DMS53 (cell line): ENCODE measurements at places on chromosomes 16 and 17.
A peak's percentile ranks its signal among the peaks of the same experiment; 100 is the strongest.

DNA sequence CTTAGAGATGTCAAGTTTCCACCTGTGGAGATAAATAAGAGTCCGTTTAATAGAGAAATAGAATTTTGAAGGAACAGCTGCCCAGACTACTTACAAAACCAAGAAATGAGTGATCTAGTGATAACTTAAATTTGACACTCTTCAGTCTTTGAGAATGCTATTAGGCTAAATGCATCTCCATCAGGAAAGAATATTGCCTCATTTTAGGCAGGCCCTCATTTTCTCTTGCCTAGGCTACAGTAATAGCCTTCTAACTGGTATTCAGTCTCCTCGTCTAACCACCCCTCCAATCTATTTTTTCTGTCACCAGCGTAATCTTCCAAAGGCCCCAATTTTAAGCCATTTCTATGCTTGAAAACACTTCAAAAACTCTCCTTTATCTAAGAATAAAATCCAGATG is 537.8 kb upstream of the CA10 start:
- DNase-seq, result no peak

GRCh38 chr16:50202926-50203624 is 50.0 kb downstream of the TENT4B start:
- peak; percentile 67 for DNase-seq

- no peak for DNase-seq
Measured at GRCh38 chr17:60817192-60817591, 139.5 kb downstream of the BCAS3 start.

GRCh38 chr17:57559634-57560318 is 185.3 kb downstream of the CCDC182 start:
- no peak for DNase-seq

DNA sequence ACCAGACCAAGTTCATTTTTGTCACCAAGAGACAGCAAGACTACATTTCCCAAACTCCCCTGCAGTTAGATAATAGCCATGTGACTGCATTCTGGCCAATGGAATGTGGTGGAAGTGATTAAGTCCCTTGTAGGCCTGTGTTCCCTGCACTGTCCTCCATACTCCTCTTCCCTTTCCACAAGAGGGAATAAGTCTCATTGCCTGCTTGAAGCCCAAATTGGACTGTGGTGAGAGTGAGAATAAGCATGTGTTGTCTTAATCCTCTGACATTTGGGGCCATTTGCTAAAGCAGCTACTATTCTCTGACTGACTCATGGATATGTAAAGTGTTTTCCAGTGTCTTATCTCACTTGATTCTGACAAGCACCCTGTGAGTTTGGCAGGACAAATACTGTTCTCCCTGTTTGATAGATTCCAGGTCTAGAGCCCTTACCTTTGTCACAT is 20.7 kb downstream of the PIK3R6 start:
- no peak for DNase-seq

DNA sequence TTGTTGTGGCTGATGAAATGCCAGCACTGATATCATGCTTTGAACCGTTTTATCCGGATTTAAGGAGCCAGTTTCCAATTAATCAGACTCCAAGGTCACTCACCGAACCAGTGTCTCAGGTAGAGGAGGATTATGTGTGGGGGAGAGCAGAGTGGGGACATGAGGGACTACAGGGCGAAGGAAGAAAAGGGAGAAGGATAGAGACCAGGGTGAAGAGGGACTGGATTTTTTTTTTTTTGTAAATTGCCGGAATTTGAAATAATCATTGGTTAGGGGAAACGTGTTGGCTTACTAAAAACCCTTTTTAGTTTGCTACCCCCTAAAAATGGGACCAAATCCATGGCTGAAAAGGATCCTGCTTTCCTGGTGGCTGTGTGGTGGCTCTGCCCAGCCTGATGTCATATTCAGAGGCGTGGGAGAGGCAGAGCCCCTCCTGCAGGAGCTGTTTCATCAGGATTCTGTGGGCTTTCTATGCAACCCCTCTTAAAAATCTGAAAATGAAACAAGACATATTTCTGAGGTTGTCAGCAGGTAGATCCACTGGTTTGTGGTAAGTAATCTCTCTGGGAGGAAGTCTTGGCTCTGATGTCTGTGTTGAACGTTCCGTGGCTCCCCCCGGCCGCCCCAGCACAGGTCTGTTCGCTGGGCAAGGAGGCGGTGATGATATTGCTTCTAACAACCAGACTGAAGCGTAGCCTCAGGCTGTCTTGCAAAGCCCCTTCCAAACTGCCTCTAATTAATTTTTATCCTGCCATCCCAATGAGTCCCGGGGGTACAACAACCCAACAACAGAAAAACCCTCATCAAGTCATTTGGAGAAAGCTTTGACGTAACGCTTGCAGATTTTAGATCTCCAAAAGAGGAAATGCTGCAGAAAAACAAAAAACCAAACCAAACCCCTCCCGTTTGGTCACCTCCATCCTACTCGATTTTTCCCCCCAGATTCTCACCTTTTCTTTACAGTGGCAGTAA is 143.0 kb upstream of the ZFHX3 start:
- no peak for DNase-seq

- no peak for DNase-seq
Measured at GRCh38 chr17:78617511-78618061, 40.4 kb upstream of the DNAH17 start.

GRCh38 chr17:45410144-45411091 is 22.3 kb downstream of the ARHGAP27 start:
- DNase-seq, result no peak

GRCh38 chr17:48463526-48463925 is 33.5 kb upstream of the SKAP1 start:
- DNase-seq, result no peak

DNA sequence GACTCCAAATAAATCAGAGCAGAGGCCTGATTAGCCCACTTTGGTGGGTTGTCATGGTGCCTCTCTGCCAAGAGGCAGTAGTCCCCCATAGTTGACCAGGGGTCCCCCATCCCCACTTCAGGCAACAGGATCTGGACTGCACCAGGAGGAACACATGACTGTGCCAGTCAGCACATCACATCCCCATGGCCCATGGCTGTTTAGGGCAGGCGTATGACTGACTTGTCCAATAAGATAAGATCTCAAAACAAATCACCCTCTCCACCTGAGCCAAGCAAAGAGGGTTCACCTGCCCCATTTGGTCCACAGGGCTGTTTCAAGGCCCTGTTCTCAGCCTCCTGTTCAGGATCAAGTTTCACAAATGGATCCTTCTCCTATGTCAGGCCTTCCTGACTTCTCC is 93.3 kb downstream of the C16orf78 start:
- DNase-seq, result no peak

GRCh38 chr17:11644265-11645212 is 46.3 kb downstream of the DNAH9 start:
- peak; percentile 64 for DNase-seq

GRCh38 chr16:53629151-53629550 is 74.5 kb downstream of the RPGRIP1L start:
- DNase-seq, result no peak

- peak; percentile 98 for DNase-seq
Measured at GRCh38 chr17:44218344-44219107, 949 bp downstream of the UBTF start.

DNA sequence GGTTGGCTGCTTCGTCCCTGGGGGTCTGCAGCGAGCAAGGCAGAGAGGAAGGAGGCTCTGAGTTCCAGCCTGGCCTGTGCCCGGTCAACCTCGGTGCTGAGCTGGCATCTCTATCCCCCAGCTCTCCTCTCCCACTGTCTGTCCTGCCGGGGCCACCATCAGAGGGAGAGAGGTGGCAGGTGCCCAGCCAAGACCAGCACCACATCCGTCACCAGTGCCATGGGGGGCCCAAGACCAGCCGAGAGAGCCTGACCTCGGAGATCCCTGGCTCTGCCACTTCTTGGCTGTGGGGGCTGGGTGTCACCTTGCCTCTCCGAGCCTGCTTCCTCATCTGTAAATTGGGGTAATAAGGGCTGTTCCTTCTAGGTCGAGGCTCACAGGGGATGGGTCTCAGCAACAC is 560 bp upstream of the P2RX1 start:
- DNase-seq, result no peak

- no peak for DNase-seq
Measured at GRCh38 chr17:46127524-46127923, 65.7 kb downstream of the KANSL1 start.

- no peak for DNase-seq
Measured at GRCh38 chr16:68232335-68232734, 3.6 kb downstream of the ESRP2 start.

DNA sequence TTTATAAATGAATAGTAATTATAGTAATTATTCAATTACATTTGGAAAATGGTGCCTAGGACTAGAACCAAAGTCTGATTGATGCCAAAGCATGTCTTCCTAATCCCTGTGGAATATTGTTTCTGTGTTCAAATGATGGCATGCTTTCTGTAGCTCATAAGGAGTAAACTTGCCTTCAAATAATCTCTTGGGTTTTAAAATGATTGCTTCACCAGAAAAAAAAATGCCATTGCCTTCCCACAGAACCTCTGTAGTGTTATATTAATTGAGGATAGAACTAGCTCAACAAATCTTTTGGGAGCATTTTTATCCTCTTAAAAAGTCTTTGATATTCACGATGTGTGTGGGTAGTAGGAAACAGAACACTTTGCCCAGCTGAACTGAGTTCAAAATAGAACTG is 7.7 kb upstream of the TMEM100 start:
- no peak for DNase-seq

DNA sequence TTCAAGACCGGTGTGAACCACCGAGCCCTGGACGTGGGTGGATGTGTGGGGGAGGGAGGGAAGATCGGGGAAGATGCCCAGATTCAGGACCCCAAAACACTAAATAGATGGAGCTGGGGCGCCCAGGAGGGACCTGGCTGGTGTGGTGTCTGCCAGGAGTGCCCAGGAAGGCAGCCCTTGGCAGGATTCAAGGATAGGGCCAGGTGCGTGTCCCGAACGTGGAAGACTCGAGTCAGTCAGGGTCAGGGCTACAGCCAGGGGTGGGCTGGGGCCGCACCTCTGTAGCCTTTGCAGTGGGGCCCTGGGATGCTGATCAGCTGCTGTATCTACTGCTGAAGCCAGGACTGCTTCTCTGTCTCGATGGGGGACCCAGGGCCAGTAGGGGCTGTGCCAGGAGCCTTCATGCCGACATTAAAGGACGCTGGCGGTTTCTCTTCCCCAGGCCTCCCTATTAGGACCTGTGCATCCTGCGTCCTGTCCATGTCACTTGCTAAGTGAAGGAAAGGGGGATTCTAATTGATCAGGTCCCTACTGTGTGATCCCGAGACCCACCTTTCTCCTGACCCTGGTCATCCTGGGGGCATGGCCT is 13.1 kb downstream of the KDM8 start:
- no peak for DNase-seq

GRCh38 chr17:43652124-43652480 is 9.6 kb downstream of the MEOX1 start:
- no peak for DNase-seq

DNA sequence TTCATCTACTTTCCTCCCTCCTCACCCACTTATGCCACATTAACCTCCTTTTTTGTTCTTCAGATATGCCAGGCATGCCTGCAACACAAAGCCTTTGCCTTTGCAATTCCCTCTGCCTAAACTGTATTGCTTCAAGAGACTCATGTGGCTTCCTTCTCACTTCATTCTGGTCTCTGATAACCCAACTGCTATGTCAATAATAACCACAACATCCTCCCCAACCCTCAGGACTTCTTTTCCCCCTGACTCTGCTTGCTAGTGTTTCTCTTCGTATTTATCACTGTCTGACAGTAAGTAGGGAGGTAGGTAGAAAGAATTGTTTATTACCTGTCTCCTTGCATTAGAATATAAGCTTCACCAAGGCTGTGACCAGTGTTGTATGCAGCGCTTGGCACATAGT is 22.4 kb downstream of the RBL2 start:
- DNase-seq, result no peak

- DNase-seq, result no peak
Measured at GRCh38 chr16:29730649-29731048, 15.1 kb downstream of the C16orf54 start.

GRCh38 chr16:67833030-67833414 is 9.1 kb upstream of the THAP11 start:
- peak; percentile 28 for DNase-seq

DNA sequence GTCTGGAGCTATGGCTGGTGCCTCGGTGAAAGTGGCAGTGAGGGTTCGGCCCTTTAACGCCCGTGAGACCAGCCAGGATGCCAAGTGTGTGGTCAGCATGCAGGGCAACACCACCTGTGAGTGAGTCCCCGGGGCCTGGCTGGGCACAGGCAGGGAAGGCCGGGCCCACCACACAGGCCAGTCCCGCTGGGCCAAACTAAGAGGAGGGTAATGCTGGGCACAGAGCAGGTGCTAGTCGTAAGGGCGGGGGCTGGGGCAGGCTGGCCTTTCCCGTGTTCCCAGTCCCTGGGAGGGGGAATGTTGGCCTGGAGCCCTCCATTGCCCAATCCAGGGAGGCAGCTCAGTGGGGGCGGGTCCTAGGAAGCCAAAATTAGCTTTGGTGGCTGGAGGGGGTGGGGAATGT is 2.5 kb downstream of the KIF1C start:
- DNase-seq, result no peak

GRCh38 chr17:11852912-11853311 is 144.4 kb downstream of the ZNF18 start:
- no peak for DNase-seq

DNA sequence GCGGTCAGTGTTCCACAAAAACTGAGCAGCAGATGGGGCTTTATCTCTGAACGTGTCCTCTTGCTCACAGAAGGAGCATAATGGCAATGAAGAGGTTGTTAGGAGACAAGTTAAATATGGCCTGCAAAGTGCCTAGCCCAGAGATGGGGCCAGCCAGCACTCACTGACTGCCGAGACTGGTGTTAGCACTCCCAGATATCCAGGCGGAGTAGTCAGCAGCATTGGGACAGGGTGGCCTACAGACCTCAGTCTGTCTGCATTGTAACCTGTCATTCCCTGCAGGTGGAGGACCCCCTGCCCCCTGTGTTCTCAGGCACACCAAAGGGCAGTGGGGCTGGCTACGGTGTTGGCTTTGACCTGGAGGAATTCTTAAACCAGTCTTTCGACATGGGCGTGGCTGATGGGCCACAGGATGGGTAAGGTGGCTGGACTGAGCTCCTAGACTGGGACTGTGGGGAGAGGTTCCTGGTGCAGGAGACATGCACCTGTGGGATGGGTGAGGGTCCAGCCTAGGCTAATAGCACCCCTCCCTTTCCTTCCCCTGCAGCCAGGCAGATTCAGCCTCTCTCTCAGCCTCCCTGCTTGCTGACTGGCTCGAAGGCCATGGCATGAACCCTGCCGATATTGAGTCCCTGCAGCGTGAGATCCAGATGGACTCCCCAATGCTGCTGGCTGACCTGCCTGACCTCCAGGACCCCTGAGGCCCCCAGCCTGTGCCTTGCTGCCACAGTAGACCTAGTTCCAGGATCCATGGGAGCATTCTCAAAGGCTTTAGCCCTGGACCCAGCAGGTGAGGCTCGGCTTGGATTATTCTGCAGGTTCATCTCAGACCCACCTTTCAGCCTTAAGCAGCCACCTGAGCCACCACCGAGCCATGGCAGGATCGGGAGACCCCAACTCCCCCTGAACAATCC is 4.2 kb downstream of the MFAP4 start:
- no peak for DNase-seq
